ENCODE measurements at places on chromosomes 11 and 22. TPM values are rescaled to one million over a fixed set of nuclear protein-coding genes. Genes with fewer than 3 reads are reported as not detected.

- H3K36me3 ChIP-seq: no peaks in the 10 kb centered on the region
- H3K27me3 ChIP-seq: no peaks in the 10 kb centered on the region
- H3K27ac ChIP-seq: no peak overlapping the region
These were observed 2.3 kb downstream of the ADORA2A start for GRCh38 chr22:24429411-24430365.

DNA sequence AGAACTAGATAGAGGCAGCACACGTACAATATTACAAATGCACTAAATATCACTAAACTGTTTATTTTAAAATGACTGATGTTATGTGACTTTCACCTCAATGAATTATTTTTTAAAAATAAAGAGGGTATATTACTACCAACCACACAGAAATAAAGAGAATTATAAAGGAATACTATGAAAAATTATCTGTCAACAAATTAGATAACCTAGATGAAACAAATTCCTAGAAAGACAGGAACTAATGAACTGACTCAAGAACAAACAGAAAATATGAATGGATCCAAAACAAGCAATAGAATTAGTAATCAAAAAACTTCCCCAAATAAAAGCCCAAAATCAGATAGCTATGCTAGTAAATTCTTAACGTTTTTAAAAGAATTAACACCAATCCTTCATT lies 10.3 kb downstream of the ZNF280B start:
- H3K4me3 ChIP-seq: no peak overlapping the region
- H3K27ac ChIP-seq: no peak overlapping the region
- no peaks in the 10 kb centered on the region for H3K4me1 ChIP-seq
- DNase-seq: no peak

- no peak overlapping the region for H3K27ac ChIP-seq
- no peaks in the 10 kb centered on the region for H3K4me1 ChIP-seq
- DNase-seq: no peak
- no peak overlapping the region for H3K4me3 ChIP-seq
- no peaks in the 10 kb centered on the region for H3K36me3 ChIP-seq
- no peaks in the 10 kb centered on the region for H3K27me3 ChIP-seq
These were observed 466.3 kb downstream of the TBC1D22A start for GRCh38 chr22:47228767-47229166.

DNA sequence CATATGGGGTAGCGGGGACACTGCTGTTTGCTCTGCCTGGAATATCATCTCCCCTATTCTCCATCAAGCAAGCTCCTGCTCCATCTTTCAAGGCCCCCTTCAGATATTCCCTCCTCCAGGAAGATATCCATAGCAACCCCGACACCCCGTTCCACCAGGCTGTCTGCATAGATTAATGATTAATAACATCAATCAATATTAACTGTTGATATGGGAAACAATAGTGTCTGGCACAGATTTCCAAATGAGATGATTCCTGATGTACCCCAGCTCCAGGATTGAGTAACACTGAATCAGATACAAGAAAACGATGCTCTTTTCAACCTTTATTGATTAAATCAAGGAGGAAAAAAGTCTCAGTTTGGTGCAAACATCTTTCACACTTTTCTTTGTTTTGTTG lies 7.5 kb upstream of the TPST2 start:
- H3K27me3 ChIP-seq: no peaks in the 10 kb centered on the region
- no peak overlapping the region for H3K4me3 ChIP-seq
- H3K36me3 ChIP-seq: no peaks in the 10 kb centered on the region
- no peak overlapping the region for H3K27ac ChIP-seq

GRCh38 chr11:128695539-128696221 lies 1.8 kb downstream of the FLI1 start:
- H3K4me3 ChIP-seq: peak overlapping the region; percentile 74
- H3K4me1 ChIP-seq: peaks cover 7% of the 10 kb centered on the region
- no peaks in the 10 kb centered on the region for H3K36me3 ChIP-seq
- H3K27me3 ChIP-seq: no peaks in the 10 kb centered on the region
- DNase-seq: no peak

DNA sequence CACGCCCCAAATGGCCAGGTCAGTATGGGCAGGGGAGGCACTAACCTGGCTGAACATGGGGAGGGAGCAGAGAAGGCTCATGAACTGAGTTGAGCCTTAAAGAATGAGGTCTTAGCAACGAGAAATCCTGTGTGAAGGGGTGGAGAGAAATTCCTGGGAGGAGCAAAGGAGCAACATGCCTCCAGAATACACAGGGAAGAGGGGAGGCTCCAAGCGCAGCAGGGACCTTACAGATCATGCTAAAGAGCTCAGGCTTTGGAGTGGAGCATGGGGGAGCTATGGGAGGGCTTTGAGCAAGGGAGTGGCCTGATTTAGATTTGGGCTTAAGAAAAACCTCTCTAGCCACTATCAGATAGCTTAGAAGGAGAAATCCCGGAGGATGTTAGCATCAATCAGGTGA lies 88.1 kb downstream of the MN1 start:
- DNase-seq: no peak
- no peaks in the 10 kb centered on the region for H3K27me3 ChIP-seq
- H3K36me3 ChIP-seq: no peaks in the 10 kb centered on the region
- H3K4me1 ChIP-seq: peaks cover 16% of the 10 kb centered on the region

DNA sequence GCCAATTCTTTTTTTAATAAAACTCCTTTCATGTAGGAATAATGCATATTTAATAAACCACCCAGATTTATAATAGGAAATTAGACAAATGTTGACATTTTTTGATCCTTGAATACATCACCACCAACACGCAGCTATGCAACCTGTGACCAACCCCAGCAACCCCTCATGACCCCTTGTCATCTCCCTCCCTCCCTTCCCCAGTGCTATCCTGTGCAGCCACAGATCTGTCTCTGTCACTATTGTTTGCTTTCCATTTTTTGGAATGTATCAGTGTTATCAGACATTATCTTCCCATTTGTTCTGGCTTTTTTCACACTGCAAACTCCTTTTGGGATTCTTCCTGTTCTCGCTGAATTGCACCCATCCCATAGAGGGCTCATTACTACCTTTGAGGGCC lies 114.1 kb downstream of the VPREB1 start:
- H3K4me1 ChIP-seq: no peaks in the 10 kb centered on the region
- no peak overlapping the region for H3K27ac ChIP-seq
- peaks cover 24% of the 10 kb centered on the region for H3K27me3 ChIP-seq
- no peaks in the 10 kb centered on the region for H3K36me3 ChIP-seq
- no peak for DNase-seq

- no peak overlapping the region for H3K27ac ChIP-seq
- DNase-seq: no peak
- H3K4me3 ChIP-seq: no peak overlapping the region
- no peaks in the 10 kb centered on the region for H3K27me3 ChIP-seq
- H3K4me1 ChIP-seq: no peaks in the 10 kb centered on the region
These were observed 307.7 kb downstream of the BUD13 start for GRCh38 chr11:116465056-116465455.

- no peak overlapping the region for H3K27ac ChIP-seq
- H3K27me3 ChIP-seq: no peaks in the 10 kb centered on the region
- peaks cover 6% of the 10 kb centered on the region for H3K36me3 ChIP-seq
- H3K4me1 ChIP-seq: no peaks in the 10 kb centered on the region
- DNase-seq: no peak
These were observed 12.3 kb downstream of the HYOU1 start for GRCh38 chr11:119044708-119045107.

DNA sequence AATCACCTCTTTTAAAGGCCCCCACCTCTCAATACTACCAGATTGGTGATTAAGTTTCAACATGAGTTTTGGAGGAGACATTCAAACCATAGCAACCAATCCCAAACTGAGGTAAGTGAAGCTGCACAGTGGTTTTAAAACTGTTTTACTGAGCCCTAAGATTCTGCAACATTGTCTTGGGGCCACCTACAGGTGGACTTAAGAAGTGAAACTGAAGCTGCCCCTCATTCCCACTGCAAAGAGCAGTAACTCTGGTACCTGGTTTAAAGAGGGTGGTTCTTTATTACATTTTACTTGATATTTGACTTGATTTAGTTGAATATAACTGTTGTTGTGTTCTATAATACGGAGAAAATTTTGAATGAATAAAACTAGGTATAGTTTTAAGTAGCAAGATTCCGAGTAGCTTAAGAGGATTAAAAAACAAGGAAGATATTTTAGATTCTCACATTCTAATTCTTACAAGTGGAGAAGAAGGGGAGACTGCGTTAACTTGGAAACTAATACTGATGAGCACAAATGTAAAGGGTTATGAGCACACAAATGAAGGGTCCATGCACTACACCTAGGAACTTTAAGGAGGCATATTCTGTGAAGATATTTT lies 26.7 kb downstream of the SYT9 start:
- H3K4me1 ChIP-seq: no peaks in the 10 kb centered on the region
- no peak overlapping the region for H3K4me3 ChIP-seq
- no peaks in the 10 kb centered on the region for H3K27me3 ChIP-seq

GRCh38 chr11:68678031-68678441 lies 6.3 kb upstream of the GAL start:
- H3K27me3 ChIP-seq: peaks cover 19% of the 10 kb centered on the region
- no peak overlapping the region for H3K27ac ChIP-seq
- H3K36me3 ChIP-seq: no peaks in the 10 kb centered on the region
- H3K4me3 ChIP-seq: no peak overlapping the region
- DNase-seq: no peak
- H3K4me1 ChIP-seq: no peaks in the 10 kb centered on the region

DNA sequence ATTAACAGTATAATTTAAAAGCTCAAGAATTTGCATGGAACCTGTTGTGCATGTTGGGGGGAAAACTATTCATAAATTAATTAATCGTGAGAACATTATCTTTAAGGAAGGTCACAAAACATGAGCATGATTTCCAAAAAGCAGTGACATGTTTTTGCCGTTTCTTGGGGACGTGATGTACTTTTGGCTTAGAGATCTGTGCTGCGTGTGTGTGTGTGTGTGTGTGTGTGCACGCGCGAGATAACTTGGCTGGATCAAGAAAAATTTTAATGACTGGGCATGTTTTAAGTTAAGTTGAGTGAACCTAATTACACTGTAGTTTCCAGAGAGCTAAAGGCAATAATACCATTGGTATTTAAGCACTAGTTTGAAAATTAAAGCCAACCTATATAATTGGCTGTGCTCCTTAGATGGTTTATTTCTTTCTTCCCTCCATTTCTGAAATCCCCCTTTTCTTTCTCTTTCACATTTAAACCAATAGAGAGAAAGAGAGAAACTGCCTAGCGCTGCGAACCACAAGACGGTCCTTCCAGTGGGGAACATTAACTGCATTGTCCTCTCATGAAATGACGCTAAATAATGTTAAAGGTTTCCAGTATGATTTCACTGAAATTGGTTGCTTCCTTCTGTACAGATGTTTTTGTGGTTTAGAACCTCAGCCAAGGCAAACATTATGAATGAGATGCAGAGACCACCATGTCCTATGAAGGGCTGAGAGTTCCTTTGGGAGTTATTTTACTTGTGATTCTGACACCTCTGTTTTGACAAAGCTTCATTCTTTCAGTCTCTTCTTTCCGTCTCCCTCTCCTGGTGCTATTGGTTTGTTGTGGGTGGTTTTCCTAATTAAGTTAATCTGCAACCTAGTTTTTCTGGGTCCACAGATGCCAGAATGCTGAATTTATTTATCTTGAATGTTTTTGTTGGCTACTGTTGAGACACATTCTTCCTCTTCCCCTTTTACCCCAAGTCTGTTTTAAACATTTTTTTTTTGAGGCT lies 51.7 kb downstream of the ZBTB16 start:
- peak; percentile 65 for DNase-seq
- no peaks in the 10 kb centered on the region for H3K27me3 ChIP-seq
- peaks cover 98% of the 10 kb centered on the region for H3K4me1 ChIP-seq
- H3K36me3 ChIP-seq: no peaks in the 10 kb centered on the region
- H3K27ac ChIP-seq: peak overlapping the region; percentile 99

- no peaks in the 10 kb centered on the region for H3K4me1 ChIP-seq
- H3K27ac ChIP-seq: no peak overlapping the region
These were observed 11.2 kb downstream of the MCM5 start for GRCh38 chr22:35411102-35411501.

BCO2 gene
- 42.4 TPM for total RNA-seq

MIEF1 gene
- 8.6 TPM for total RNA-seq

APOL3 gene
- 15.1 TPM for total RNA-seq

MSANTD4 gene
- 18.7 TPM for total RNA-seq
